Tongue (tissue), 3 donors: ENCODE measurements at places on chromosomes 2 and 18.

- DNase-seq: peak; percentile 87
Observed at GRCh38 chr2:85678794-85679672, 11.0 kb upstream of the SFTPB start.

- DNase-seq: no peak
Observed at GRCh38 chr18:10564975-10565773, 39.3 kb downstream of the NAPG start.

DNA sequence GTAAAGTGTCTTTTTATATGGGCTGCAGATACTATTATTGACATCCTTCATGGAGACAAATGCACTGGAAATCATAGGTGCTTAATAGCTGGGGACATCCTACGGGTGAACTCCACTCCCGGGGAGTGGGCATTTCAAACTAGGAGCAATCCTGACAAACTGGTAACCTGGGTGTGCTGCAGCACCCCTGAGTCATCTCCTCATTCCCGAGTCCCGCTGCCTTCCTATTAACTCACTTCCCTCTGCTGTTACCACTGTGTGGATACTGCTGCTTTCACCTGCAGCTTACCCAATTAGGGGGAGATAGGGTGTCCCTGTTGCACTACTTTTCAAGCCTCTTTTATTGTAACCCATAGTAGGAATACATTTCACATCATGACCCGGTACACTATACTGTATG lies 134.2 kb downstream of the RAPGEF4 start:
- DNase-seq: no peak

- DNase-seq: no peak
Observed at GRCh38 chr2:36459725-36460137, 104.2 kb downstream of the CRIM1 start.

GRCh38 chr2:160268151-160268781 lies 68.2 kb upstream of the ITGB6 start:
- no peak for DNase-seq

GRCh38 chr2:121043827-121044222 lies 241.2 kb downstream of the TFCP2L1 start:
- no peak for DNase-seq

- peak; percentile 62 for DNase-seq
Observed at GRCh38 chr18:22856870-22857269, 76.3 kb upstream of the RBBP8 start.

DNA sequence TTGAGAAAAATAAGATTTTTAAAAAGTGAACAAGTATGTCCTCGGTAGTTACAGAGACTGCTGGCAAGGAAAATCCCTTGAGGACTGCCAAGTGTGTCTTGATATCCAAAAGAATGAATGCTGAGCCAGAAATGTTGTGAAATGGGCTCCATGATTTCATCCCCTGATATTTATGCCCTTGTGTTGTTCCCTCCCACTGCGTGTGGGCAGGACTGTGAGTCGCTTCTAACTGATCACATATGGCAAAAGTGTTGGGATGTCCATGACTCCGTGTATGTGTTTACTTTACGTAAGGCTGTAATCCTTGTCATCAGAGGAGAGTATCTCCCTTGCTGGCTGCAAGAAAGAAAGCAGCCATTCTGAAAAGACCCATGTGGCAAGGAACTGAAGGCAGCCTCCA lies 285.1 kb downstream of the SS18 start:
- no peak for DNase-seq

DNA sequence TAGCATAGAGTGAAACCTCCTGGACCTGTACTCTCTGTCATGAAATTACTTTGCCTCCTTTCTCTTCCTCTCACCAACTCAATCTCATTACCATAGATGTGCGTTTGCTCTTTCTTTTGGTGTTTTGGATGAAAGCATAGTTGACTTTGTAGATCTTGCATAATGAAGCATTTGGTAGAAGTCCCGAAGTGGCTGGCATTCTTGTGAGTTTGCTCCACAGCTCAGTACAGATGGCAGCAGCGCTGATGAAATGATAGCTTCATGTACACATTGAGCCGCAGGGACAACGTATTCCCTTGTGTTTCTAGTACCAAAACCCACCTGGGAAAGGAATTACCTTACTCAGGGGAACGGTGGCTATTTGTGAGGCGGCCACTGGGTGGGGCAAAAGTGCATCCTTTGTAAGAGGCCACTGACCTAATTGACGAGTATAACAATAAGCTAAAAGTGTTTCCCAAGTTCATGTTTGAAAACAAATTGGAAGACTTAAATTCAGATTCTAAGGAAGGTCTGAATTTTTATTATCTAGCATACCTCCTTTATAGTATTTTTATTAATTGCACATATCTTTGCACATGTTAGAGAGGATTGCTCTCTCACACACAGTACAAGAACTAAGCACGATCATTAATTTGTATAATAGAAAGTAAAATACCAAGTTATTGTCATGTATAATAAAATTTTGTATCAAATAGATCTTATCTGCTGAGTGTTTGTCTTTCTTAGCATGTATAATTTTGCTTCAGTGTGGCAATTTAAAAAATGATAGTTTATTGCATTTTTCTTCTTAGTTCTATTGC lies 25.4 kb upstream of the CDH7 start:
- DNase-seq: peak; percentile 31

DNA sequence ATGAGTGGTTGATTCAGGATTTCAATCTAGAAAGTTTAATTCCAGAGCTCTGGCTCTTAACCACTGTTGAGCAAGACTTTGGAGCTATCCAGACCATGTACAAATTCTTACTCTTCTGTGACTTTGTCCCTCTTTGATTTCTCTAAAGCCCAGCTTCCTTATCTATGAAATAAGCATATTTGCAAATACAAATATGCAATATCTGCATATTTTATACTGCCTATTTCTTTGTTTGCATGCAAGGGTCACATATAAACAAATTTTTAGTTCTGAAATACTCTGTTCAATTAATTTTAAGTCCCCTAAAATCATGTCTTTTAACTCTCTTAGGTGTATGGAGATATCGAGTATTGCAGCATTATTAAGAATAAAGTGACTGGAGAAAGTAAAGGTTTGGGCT lies 5.5 kb downstream of the RBM45 start:
- no peak for DNase-seq

DNA sequence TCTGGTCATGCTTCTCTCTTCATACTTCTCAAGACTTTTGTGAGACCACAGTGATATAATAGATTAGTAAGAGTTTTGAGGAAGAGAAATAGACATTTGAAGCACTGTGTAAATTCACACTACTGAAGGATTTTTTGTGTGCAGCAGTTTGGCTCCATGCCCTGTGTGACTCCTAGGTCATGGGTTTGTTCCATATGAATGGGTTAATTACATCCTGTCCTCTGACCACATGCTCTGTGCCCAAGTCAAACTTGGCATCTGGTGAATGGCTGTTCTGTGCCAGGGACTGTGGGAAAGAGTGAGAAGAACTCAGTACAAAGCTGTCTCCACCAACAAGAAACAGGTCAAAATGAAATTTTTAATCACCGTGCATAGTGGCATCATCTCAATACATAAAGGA lies 304.0 kb downstream of the LNPK start:
- peak; percentile 25 for DNase-seq
